ENCODE measurements at places on chromosomes 13 and 19. TPM values are rescaled to one million over a fixed set of nuclear protein-coding genes. Genes with fewer than 3 reads are reported as not detected.
A peak's percentile ranks its signal among the peaks of the same experiment; 100 is the strongest.

DNA sequence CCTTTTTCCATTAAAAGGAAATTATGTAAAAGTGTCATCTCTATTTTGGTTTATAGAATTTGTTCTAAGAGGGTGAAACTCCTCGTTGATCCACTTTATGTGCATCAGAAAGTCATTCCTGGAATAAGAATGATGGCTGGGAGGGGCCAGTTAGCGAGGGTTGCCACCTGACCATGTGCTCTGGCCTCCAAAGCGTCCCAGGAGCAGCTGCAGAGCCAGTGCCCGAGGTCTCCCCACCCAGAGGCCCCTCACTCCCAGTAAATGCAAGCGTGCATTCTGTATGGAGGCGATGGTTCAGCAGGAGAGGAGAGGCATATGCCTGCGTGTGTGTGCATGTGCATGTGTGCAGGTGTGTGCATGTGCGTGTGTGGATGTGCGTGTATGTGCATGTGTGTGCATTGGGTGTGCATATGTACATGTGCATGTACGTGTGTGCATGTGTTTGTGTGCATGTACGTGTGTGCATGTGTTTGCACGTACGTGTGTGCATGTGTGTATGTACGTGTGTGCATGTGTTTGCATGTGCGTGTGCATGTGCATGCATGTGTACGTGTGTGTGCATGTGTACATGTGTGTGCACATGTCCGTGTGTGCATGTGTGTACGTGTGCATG is 345.8 kb downstream of the TEX29 start:
- no peak for DNase-seq

GRCh38 chr19:34555447-34555846 is 73.9 kb downstream of the WTIP start:
- no peak for DNase-seq

- DNase-seq, result no peak
Measured at GRCh38 chr13:113528101-113528812, 37.7 kb upstream of the DCUN1D2 start.

DNA sequence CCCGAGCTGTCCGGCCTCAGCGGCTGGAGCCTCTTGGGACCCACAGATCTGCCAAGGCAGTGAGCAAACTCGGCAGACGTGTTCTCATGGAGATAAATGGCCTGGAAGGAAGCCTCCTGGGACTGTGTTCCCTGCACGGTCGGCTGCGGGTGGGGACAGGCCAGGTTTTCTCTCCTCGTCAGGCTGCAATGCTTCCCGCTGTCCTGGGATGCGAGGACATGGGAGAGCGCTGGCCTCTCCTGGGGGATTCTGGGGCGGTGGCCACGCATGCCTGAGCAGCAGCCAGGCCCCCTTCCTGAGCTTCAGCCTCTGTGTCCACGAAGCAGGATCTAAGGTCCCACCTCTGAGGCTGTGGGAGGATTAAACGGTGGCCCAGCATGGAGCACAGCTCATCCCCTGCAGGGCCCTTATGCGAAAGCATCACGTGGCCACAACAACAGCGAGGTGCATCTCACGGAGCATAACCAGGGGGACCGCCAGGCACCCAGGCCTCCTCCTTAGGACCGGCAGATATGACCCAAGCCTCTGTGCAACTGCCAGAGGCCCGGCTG is 21.2 kb upstream of the C13orf46 start:
- peak; percentile 49 for DNase-seq

DNA sequence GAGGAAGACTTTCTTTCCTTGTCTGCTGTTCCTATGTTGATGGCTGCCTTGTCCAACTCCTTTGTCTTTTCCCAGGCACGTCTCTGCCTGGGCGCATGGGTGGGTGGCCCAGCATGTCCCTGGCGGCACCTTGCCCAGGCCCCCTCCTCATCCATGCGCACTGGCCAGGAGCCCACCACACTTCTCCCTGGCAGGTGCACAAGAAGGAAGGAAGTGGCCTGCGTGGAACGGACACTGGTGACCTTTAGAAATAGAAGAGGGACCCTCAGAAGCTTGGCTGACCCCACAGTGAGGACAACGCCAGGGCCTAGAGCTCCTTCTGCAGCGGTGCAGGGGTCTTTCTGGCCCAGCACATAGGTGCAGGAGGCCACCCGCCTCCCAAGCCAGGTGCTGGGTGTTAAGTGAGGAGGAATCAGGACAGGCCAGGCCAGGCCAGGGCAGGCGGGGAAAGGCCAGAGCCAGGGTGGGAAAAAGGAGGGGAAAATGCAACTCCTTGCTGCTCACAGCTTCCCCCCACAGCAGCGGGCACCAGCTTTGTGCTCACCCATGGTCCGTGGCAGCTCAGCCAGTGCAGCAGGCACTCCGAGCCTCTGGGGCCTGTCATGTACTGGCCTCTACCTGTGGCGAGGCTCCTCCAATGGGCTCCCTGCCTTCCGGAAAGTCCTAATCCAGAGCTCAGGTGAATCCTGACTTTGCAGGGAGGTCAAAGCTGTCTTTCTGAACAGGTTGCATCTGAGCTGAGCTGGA is 104.0 kb downstream of the SOX1 start:
- DNase-seq, result no peak

DNA sequence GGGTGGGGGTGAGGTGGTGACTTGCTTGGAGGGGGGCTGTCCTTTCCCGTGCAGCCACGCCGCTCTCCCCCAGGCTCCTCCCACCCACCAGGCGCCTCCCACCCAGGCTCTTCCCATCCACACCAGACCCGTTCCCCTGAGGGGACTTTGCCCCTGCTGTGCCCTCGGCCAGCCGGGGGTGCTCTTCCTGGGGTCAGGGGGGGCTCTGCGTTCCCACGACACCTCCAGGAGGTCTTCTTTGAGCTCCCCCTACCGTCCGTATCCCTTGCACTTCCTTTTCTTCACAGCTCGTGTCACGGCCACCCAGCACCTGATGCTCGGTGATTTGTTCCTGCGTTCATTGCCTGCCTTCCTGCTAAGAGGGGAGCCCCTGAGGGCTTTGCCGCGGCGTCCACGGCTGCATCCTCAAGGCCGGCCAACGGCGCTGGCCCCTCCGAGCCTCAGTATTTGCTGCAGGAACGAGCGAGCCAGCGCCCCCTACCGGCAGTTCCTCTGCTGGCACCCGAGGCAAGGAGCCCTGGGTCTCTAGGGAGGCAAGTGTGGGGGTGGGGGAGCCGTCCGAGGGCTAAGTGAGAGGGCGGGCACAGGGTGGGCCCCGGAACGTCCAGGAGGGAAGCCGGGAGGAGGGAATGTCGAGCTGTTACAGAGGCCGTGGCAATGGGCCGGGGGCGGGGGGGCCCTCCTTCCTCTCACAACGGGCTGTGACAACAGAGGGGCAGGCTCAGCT is 11.8 kb downstream of the LRRC4B start:
- peak; percentile 96 for DNase-seq

DNA sequence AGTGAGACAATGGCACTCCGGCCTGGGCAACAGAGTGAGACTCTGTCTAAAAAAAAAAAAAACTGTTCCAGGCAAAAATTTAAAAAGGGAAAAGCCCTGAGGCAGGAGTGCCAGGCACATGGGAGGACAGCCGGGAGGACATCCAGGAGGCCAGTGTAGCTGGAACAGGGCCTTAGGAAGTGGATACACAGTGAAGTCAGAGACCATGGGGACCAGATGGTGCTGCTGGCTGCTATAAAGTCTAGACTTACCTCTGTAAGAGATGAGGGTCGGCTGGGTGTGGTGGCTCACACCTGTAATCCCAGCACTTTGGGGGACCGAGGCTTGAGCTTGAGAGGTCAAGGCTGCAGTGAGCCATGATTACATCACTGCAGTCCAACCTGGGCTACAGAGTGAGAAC is 15.0 kb downstream of the HAS1 start:
- DNase-seq, result no peak

DNA sequence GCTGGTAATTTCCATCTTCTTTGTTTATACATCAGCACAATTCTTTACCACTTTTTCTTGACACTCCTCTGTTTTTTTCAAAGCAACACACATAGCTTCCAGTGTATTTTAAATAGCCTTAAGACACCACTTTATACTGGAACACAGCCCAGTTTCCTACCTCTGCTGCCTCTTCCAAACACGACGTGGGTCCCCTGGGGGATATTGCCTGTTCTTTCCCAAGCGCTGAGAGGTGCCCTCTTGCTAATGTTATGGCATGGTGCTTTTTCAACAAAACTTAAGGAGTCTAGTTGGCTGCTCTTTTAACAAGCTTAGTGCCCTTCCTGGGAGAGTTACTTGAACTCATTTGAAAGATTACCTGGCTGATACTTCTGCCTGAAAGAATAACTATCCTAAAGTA is 112.7 kb downstream of the OLFM4 start:
- peak; percentile 43 for DNase-seq

DNA sequence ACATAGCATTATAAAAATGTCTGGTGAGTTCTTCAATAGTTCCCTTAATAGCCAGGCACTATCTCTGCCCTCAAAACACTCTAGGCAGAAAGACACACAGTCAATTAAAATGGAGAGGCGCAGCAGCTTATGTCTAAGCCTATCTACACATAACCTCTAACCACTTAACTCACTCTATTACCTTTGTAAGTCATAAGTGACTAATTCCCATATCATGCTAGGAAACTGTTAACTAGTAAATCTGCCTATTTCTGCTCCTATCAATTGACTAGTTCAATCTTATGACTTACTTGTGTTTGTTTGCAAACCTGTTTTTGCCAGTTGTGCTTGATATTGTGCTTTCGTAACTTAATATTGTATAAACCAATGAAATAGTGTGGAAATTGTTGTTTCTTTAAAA is 3.2 kb downstream of the CCDC122 start:
- no peak for DNase-seq

DNA sequence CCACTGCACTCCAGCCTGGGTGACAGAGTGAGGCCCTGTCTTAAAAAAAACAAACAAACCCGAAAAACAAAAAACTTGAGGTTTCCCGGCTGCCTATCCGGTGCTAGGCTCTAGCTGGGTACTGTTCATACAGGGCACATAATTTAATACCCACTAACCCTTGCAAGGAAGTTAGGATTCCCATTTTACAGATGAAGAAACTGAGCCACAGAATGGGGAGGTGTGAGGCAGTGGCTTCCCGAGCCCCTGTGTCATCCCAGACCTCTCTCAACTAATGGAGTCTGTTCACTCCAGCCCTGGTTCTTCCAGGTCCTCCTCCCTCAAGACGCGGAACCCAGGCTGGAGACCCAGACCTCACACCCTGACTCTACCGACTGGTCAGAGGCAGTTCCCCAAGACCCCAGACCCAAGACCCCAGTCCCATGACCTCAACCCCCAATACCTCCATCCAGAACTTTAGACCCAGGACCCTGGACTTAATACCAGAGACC is 576 bp downstream of the APBA3 start:
- DNase-seq, result no peak

Gene ATP5F1D
- total RNA-seq, result 129 TPM

Gene KIR3DL2
- not detected for total RNA-seq

Gene TNFSF9
- 6.9 TPM for total RNA-seq

Gene KCNN4
- 0.44 TPM for total RNA-seq
